Type B pancreatic cell (in vitro differentiated cells): ENCODE measurements at places on chromosomes 6 and 20.

- H3K36me3 ChIP-seq: no peaks in the 10 kb centered on the region
- peak overlapping the region; percentile 81 for H3K27ac ChIP-seq
- peaks cover 32% of the 10 kb centered on the region for H3K4me1 ChIP-seq
- H3K27me3 ChIP-seq: no peaks in the 10 kb centered on the region
These were observed 17.1 kb upstream of the SASH1 start for GRCh38 chr6:148325316-148326068.

- H3K4me1 ChIP-seq: no peaks in the 10 kb centered on the region
- H3K27me3 ChIP-seq: no peaks in the 10 kb centered on the region
- H3K27ac ChIP-seq: no peak overlapping the region
- no peaks in the 10 kb centered on the region for H3K36me3 ChIP-seq
These were observed 8.3 kb downstream of the CD109 start for GRCh38 chr6:73704260-73704659.

GRCh38 chr20:51337126-51337805 is 205.3 kb downstream of the NFATC2 start:
- H3K36me3 ChIP-seq: no peaks in the 10 kb centered on the region
- H3K4me3 ChIP-seq: no peak overlapping the region
- H3K27ac ChIP-seq: no peak overlapping the region
- peaks cover 21% of the 10 kb centered on the region for H3K4me1 ChIP-seq

- DNase-seq: no peak
- peaks cover 9% of the 10 kb centered on the region for H3K36me3 ChIP-seq
- peaks cover 15% of the 10 kb centered on the region for H3K4me1 ChIP-seq
- peak overlapping the region; percentile 43 for H3K27ac ChIP-seq
- no peaks in the 10 kb centered on the region for H3K27me3 ChIP-seq
These were observed 57.1 kb downstream of the GOPC start for GRCh38 chr6:117545161-117545595.

- H3K4me1 ChIP-seq: no peaks in the 10 kb centered on the region
- DNase-seq: no peak
- H3K36me3 ChIP-seq: no peaks in the 10 kb centered on the region
- H3K4me3 ChIP-seq: no peak overlapping the region
- no peaks in the 10 kb centered on the region for H3K27me3 ChIP-seq
- no peak overlapping the region for H3K27ac ChIP-seq
These were observed 435.7 kb upstream of the FKBP1C start for GRCh38 chr6:62775427-62776022.

- no peak overlapping the region for H3K27ac ChIP-seq
- DNase-seq: no peak
- H3K4me1 ChIP-seq: no peaks in the 10 kb centered on the region
- H3K36me3 ChIP-seq: no peaks in the 10 kb centered on the region
These were observed 55.9 kb downstream of the ANKEF1 start for GRCh38 chr20:10090588-10091166.

DNA sequence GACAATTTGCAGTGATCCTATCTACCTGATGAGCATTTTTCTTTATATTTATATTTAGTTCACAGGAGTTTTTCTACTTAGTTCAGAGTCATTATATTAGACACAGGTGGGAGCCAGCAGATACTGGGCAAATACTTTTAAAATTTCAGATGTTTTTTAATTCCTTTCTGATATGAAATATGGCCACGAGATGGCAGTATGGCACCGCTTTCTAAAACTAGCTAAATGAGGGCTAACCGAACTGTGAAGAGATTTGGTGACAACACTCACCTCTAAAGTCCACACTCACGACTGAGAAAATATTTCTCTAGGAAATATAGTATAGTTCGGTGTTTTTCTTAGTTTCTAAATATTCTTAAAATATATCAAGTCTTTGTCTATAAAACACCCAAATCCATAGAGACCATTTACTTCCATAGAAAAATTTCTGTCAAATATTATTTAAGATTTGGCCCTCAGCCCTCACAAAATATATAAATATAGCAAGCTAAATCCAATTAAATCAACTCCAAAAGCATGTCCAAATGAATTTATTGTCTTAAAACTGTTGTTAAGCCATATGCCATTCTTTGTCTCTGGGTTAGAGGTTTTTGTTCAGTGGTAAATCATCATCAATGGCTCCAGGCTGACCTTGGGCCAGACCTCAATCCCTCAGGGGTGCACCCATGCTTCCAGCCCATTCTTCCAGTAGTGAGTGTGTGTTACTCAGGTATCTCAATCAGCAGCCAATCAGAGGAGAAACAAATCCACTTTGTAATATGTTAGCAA is 63.6 kb downstream of the HUS1B start:
- no peak for DNase-seq
- H3K4me1 ChIP-seq: no peaks in the 10 kb centered on the region
- no peak overlapping the region for H3K4me3 ChIP-seq
- peaks cover 33% of the 10 kb centered on the region for H3K36me3 ChIP-seq
- H3K27ac ChIP-seq: no peak overlapping the region

DNA sequence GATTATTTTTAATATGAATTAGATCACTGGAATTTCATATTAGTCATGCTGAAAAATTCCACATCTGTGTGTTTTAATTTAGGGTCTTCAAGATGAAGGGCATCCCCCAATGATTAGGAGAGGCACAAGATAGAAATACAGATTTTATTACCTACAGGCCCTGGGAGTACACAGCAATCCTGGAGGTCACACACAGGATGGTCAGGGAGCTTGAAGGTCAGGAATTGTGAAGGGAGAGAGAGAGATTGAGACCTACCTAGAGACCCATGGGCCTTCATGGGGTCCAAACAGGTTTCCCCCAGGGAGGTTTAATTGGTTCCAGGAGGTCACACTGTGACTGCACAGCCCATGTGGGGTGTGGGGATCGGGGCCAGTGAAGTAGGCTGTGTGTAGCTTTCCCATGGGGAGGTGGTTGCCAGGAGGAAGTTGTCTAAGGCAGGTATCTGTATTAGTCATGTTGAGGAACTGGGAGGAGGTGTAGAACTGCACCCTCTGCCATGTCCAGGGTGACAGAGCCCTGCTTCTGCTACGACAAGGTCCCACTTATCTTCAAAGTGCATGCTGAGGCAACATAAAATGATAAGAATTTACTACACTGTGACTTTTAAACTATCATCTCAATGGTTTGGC is 18.3 kb downstream of the SNX9 start:
- no peak for DNase-seq
- H3K27ac ChIP-seq: peak overlapping the region; percentile 81
- H3K4me3 ChIP-seq: no peak overlapping the region
- no peaks in the 10 kb centered on the region for H3K27me3 ChIP-seq
- H3K4me1 ChIP-seq: peaks cover 52% of the 10 kb centered on the region
- H3K36me3 ChIP-seq: peaks cover 7% of the 10 kb centered on the region
